ENCODE measurements at places on chromosomes 13 and 19.
A peak's percentile ranks its signal among the peaks of the same experiment; 100 is the strongest.

DNA sequence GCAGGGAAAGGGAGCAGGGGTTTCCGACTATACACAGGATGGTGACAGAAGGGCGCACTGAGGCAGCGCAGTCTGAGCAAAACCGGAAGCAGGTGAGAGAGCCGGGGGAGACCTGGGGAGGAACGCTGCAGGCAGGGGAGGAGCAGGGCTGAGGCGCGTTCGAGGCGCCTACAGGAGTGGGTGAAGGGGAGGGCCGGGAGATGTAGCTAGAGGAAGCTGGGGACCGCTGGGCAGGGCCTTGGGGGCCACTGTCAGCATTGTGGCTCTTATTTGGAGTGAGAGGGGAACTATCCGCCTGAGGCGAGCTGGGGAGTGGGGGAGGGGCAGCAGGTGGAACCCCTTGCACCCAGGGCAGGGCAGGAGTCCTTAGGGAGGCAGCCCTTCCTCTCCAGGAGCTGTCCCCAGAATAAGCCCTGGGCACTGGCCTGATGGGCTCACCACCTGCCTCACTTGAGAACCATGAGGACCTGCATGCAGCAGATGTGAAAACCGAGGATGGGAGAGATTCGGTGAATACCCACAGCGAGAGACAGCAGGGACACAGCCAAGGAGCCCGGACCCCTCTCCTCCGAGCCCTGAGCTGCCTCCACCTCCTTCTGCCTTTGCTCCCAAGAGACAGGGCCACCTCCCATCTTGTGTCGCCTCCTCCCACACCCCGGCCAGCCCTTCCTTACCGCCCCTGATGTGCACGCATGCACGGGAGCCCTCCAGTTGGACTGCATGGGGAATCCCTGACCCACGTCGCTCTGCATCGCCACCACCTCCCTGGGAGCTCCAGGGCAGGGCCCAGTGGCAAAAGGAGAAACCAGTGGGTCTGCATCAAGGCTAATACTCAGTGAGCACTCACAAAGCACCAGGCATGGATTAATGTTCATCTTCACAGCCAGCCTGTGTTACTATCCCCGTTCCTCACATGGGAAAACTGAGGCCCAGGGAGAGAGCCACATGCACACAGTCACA, 10.3 kb downstream of the AKT2 start:
- DNase-seq = peak; percentile 46

DNA sequence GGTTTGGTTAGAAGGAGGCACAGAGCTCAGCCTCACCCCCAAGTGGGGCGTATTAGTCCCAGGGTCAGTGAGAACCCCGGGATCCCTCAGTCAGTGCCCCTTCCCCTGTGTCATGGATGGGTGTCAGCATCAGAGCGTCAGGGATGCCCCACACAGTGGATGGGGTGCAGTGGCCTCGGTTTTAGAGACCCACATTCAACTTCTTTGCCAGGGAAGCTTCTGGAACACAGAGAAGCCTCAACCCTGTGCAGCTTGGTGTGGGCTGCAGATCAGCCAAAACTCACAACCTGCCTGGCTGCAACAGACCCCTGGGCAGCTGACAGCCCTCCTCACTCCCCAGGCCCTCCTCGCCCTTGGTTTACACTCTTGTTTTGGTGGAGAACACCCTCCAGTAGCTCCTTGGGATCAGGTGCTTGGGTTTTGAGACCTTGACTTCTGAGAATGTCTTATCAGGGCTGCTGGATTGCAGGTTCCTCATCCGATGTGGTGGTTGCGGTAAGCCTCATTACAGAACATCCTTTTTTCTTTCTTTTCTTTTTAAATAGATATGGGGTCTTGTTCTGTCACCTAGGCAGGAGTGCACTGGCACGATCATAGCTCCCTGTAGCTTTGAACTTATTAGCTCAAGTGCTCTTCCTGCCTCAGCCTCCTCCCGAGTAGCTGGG, 11.0 kb downstream of the ZNF333 start:
- no peak for DNase-seq

- peak; percentile 99 for DNase-seq
Observed at GRCh38 chr19:1020868-1021425, at the start of gene TMEM259. TSS of gene TMEM259 (minus strand) at chr19:1021123. CDS start at chr19:1020996, 127 bp downstream.

DNA sequence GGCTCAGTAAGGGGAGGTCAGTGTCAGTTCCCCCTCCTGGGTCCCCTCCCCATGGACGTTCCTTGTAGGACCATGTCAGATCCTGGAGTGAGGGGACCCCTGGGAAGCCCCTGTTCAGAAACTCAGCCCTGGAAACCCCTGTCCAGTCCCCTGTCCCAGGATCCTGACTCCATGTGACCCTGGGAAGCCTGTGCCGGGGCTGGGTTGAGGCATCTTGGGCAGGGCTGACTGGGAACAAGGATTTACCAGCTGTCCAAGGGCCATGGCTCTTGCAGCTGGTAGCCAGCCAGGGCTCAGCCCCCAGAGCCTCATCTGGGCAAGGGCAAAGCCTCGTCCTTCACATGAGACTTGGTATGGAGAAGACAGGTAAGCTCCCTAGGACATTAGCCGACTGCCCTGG, 25.1 kb downstream of the CEACAM4 start:
- no peak for DNase-seq

- no peak for DNase-seq
Observed at GRCh38 chr19:42042455-42043170, 27.4 kb downstream of the GRIK5 start.

DNA sequence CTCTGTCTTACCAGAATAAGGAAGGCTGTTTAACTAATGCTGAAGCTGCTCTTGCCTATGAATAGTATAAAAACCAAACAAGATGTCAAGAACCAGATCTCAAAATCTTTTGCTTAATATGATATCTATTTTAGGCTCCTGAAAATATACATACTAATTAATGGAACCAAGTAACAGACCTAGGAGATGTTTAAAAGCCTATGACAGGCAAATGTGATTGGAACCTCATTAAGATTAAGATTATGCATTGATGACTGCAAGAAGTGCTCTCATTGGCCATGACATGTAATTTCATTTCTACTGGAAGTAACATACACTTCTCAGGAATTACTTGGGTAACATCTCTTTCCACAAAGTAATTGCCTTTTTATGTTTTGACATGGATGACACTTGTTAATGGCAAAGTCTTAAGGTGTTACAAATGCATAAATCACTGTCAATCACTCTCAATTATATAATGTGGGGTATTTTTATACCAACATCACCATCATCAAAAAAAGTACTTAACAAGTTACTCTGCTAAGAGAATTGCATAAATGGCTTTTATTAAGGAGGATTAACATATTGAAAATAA, 326.9 kb upstream of the MIR17HG start:
- no peak for DNase-seq

- no peak for DNase-seq
Observed at GRCh38 chr13:27034678-27035111, 136.9 kb downstream of the USP12 start.

- no peak for DNase-seq
Observed at GRCh38 chr13:83940742-83941141, 58.5 kb upstream of the SLITRK1 start.

- no peak for DNase-seq
Observed at GRCh38 chr13:33548069-33548468, 262.5 kb upstream of the STARD13 start.

- DNase-seq = no peak
Observed at GRCh38 chr13:100630555-100630954, 42.0 kb upstream of the GGACT start.

DNA sequence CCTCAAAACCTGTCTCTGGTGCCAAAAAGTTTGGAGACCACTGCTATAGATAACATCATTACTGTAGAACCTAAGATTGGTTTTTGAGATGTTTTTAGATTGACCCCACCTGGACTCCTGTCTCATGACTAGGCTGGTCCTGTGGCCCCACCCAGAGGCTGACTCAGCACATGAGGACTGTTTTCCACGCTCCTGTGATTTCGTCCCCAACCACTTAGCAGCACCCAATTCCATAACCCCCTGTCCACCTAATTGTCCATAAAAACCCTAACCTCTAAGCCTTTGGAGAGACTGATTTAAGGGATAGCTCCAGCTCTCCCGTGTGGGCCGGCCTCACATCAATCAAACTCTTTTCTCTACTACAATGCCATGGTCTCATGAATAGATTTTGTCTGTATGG, 25.6 kb upstream of the GAS6 start:
- no peak for DNase-seq

DNA sequence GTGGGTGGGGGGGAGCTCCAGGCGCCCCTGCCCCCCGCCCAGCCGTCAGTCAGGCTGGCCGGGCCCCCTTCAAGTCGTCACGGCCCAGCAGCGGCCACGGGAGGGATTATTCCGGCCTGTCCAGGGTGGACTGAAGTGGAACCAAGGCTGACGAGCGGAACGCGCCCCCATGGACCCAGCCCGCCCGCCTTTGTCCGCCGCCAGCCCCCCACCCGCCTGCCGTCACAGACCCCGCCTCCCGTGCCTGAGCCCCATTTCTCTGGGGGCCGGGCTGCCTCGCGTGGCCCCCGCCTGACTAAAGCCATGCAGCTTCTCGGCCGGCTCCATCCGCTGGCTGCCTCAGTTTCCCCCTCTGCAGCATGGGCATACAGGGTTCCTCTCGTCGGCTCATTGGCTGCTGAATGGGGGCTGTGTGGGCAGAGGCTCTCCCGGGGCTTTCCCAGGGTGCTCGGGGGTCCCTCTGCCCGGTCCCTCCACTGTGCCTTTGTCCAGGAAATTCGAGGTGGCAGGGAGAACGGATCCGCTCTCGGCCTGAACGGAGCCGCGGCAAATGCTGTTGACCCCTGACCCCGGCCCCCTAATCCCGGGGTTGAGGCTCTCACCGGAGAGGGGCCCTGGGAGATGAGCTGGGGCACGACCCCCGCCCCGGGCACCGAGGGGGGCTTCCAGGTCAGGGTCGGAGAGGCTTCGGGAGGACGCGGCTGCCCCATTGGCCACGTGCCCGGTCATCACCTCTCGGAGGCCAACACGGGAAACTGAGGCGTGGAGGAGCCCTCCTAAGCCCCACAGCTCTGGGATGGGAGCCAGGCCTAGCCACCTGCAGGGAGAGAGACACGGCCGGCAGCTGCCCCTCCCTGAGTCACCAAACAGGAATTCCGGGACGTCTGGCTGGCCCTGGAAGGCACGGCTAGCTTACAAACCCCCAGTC, 27.4 kb downstream of the EFNA2 start:
- no peak for DNase-seq

GRCh38 chr19:2808129-2808941, 11.3 kb upstream of the ZNF554 start:
- DNase-seq = no peak

DNA sequence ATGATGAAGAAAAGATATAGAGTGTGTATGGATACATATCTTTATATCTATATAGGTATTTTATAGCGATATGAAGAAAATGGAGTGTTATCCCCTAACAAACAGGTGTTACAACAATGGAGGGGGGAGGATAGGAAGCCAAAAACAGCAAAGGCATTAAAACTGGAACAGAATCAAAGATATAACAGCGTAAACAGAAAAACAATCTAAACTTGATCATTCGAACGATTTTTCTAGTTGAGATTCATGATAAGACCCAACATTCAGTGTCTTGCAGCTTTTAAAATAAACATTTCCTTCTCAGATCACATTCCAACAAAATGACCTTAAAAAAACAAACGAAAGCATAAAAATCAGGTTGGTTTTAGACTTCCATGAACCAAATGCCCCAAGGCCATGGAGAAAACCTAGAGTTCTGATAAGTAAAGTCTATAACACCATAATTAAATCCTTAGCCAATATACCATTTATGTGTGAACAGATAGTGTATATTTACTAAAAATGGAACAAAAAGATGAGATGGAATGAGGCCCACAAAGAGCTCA, 55.7 kb downstream of the CAB39L start:
- DNase-seq = no peak

DNA sequence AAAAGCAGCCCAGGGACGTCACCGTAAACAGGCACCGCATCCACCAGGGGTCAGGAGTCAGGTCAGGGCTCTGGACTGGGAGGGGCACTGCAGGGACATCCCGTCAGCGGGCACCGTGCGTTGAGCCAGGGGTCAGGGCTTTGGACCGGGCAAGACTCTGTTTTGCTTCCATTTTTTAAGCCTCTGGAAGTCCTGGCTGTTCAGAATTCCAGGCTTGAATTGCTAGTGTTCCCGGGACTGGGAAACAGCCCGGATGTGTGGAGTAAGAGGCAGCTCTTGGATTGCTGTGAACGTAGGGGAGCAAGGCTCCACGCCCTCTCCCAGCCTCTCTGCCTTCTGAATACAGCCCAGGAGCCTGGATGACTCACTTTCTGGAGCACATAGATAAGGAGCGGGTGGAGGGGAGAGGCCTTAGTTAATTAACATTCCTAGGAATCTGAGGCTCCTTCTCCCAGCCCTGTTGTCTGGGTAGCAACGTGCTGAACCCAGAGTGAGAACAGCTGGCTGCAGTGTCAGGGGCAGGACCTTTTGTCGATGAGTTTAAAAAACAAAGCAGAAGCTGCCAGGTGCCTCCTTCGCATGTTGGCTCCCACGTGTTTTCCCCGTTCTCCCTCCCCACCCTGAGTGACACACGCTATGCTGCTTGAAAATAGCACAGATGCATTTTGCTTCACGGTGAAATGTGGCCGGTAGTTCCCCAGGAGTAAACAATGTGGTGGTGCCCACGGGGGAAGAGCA, 21.9 kb downstream of the ATP11A start:
- DNase-seq = peak; percentile 80

GRCh38 chr13:29745704-29746103, 104.7 kb downstream of the UBL3 start:
- DNase-seq = no peak

DNA sequence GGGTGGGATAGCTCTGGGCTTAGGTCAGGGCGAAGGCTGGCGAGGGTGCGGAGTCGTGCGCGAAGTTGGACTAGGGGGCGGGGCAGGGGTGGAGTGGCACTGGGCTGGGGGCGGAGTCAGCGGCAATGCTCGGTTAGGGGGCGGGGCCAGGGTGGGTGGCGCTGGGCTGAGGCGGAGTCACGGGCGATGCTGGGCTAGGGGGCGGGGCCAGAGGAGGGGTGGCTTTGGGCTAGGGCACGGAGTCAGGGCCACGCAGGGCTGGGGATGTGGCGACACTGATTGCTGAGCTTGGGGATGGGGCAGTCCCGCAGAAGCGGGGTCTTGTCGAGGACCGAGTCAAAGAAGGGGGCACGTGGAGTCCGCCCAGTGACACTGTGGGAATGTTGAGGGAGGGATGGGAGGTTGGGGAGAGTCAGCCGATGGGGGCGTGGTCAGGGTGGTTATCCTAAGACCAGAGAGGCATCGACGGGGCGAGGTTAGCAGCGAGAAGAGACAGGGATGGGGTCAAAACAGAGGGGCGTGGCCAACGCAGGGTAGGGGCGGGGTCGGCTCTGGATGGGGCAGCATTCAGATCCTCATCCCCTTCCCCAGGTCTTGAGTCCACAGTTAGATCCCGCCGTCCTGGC, 8.7 kb downstream of the HOMER3 start:
- DNase-seq = peak; percentile 84

DNA sequence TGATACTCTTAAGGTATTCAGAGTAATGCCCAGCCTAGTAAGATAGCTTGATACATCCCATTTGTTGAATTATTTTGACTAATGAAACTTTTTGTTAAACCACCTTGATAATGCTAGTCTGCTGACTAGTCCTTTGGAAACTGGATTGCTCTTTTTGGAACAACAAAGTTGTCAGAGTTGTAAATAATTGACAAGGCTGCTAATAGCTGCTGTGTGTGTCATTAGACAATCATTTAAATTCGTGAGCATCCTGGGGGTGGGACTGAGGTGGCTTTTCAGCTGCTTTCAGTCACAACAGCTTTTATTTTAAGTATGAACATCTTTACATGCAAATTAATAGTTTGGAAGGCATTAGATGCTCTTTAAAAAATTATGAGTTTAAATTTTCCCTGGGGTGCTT, 153.5 kb downstream of the HS6ST3 start:
- DNase-seq = no peak

- no peak for DNase-seq
Observed at GRCh38 chr19:49718511-49718910, 27.6 kb downstream of the CPT1C start.
